HS-5 (cell line): ENCODE measurements at places on chromosomes 3 and 15.

- DNase-seq, result peak; percentile 83
Measured at GRCh38 chr3:57803647-57804081, 47.6 kb downstream of the SLMAP start.

GRCh38 chr3:149038322-149038721 lies 47.0 kb downstream of the GYG1 start:
- no peak for DNase-seq

DNA sequence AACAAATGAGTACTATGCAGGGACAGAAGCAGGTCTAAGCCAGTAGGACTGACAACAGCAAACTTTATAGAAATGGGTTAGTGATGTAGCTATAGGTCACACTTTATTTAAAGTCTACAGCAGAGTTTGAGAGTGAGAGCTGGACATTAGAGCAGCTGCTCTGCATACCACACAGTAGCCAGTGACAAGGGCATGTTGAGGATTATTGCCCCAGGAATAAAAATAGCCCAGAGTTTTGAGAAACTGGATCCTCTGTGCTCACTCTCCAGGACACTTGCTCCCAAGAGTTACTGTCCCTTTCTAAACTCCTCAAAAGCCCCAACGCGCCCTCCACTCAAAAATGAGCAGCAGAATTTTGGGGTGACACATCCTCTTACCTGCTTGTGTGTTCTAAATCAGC lies 21.1 kb downstream of the LRTM1 start:
- DNase-seq, result no peak

- DNase-seq, result no peak
Measured at GRCh38 chr15:42139596-42139995, 16.8 kb downstream of the PLA2G4F start.

- no peak for DNase-seq
Measured at GRCh38 chr3:14876921-14877333, 58.2 kb downstream of the FGD5 start.

DNA sequence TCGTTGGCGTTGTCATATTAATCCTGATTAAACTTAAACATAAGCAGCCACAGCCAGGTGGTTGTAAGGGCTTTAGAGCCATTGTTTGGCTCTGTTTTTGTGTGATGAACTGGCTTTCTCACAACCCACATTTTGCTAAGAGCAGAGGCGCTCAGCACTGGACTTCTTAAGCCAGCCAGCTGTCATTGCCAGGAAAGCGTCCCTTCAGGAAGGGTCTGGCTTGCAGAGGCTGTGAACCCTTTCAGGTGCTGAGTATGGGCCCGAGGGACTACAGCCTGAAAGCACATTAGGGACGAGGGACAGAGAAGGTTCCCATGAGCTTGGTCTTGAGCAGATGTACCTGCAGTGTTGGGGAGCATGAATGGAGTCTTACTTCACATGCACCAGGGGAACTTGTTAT lies 112.3 kb downstream of the CHCHD6 start:
- no peak for DNase-seq

- DNase-seq, result no peak
Measured at GRCh38 chr15:28117432-28117990, 18.4 kb upstream of the OCA2 start.

- DNase-seq, result no peak
Measured at GRCh38 chr3:12155828-12156227, 2.9 kb downstream of the TIMP4 start.

DNA sequence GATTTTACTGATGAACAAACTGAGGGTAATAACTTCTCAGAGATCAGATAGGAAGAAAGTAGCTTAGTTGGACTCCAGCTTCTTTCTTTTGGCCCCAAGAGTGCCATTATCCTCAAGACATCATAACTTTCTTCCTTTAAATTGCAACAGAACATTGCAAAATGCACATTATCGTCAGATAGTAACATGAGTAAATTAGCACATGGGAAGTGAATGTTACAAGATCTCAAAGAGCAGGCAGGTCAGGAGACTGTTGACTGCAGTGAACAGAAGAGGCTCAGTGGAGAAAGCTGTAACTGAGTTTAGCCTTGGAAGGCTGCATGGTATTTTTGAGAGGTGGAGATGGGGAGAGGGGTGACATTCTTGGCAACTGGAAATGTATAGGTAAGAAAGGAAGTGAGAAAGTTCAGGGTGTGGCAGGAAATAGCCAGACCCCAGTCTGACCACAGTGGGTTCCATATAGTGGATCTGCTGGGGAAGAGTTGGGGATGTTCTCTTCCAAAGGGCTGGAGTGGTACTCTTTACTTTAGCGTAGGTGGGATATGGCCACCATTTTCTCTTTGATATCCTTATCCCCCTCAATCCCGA lies 307.7 kb downstream of the RPLP1 start:
- DNase-seq, result no peak

DNA sequence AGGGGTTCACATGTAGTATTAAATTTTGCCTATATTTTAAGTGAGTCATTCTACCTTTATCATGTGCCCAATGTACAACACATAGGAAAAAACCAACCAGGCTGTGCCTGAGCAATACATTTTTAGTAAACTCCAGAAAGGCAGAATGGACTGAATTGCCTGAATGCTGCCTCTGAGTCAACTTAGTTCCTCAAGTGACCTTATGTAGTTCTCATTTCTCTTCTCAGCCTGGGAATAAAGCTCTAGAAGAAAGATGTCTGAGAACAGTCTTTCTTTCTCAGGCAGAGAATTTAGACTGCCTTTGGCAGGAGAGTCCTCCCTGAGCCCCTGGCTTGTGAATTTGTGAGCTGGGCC lies 13.0 kb downstream of the ST3GAL6 start:
- DNase-seq, result no peak

- no peak for DNase-seq
Measured at GRCh38 chr3:187406927-187407326, 38.7 kb downstream of the RTP4 start.

DNA sequence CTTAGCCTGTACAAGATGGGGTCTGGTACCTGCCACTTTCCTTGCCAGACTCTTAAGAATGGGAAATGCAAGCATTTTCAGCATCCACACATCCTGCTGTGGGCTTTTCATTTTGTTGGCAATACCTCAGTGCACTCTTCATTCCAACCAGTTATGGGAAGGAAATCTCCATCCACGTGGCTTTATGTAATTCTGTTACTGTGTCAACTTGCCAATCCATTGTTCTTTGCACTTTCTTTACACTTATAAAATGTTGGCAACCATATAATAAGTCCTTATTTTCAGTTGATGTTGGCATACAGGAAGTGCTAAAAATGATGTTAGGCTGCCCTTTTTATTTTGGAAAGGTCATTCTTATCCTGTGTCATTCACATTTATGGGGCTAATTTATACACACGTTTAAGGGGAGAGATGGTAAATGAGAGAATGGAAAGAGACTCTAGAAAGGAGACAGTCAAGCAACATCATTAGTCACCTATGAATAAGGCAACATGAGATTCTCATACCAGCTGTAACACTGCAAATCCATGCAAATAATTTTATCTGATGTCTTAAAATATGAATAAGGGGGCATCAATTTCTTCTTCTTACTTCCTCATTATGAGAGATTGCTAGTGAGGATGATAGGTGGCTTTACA lies 238.7 kb downstream of the CHST2 start:
- no peak for DNase-seq

DNA sequence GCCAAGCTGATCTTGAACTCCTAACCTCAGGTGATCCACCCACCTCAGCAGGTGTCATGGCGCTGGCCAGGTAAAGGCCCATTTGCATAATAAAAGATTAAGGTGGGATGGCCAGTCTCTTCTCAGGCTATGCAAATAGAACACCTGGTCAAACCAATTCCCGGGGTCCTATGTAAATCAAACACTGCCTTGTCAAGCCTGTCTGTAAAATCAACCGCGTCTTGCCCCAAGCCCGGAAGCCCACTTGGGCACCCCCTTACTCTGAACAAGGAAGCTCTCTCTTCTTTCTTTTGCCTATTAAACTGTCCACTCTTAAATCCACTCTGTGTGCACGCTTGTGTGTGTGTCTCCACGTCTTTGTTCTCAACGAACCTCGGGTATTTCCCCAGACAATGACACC lies 13.0 kb upstream of the POC1A start:
- no peak for DNase-seq

GRCh38 chr3:41288785-41289184 lies 89.5 kb downstream of the CTNNB1 start:
- DNase-seq, result no peak

DNA sequence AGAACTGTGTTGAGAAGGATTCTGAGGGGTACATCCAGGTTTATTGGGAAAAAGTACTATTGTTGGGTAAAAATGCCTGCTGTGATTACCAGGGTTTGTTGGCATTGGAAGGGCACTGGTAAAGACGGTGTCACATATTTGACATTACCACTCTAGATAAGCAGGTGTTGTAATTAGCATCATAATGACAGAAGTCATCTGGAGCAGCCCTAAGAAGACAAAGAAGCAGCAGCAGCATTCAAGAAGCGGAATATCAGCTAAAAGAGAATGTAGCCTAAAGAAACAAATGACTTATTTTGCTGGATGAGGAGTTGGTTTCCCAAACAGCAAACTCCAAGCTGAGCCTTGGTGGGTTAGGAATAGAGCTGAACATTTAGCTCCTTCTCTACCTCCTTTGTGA lies 30.5 kb upstream of the ZFAND6 start:
- no peak for DNase-seq

DNA sequence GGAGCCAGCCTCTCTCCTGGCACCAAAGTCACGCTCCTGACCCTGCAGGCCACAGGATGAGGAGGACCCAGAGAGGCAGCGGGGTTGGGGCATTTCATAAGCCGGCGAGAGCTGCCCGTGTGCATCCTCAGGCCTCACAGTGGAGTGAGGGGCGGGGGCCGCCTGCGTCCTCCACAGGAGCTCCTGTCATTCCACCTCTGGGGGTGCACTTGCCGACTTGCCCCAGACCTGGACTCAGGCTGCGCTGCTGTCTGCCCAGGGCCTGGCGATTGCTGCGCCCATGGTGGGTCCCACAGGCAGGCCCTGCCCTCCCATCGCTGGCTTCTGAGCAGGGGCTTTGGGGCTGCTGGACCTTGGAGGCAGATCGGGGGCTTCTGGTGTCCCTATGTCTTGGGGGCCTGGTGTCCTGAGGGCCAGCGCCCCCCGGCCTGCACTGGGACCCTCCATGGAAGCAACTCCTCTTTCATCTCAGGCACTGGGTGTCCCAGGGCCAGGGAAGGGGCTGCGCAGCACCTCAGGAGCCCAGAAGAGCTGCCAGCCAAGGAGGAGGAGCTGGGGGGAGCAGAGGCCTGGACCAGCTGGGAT lies 184.0 kb downstream of the GOLGA6L6 start:
- DNase-seq, result no peak

DNA sequence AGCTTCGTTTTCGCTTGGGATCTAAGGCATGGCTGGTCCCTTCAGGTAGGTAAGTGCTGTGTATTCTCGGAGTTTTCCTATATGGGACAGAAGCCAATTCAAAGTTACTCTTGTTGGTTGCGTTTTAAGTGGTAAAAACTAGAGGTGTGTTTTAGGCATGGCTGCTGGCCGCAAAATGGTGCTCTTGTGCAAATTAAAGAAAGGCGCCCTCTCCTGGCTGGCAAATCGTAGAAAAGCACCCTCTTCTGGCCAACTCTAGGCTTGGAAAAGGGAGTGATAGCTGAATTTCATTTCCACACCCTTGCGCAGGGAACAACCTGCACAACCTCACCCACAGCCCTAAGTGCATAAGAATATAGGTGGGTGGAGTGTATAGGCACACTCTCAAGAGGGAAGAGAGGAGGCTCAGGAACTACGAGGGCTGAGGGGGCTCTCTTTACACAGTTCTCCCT lies 23.5 kb downstream of the DRD3 start:
- no peak for DNase-seq

GRCh38 chr15:84588053-84588874 lies 12.5 kb upstream of the ZSCAN2 start:
- DNase-seq, result peak; percentile 45

DNA sequence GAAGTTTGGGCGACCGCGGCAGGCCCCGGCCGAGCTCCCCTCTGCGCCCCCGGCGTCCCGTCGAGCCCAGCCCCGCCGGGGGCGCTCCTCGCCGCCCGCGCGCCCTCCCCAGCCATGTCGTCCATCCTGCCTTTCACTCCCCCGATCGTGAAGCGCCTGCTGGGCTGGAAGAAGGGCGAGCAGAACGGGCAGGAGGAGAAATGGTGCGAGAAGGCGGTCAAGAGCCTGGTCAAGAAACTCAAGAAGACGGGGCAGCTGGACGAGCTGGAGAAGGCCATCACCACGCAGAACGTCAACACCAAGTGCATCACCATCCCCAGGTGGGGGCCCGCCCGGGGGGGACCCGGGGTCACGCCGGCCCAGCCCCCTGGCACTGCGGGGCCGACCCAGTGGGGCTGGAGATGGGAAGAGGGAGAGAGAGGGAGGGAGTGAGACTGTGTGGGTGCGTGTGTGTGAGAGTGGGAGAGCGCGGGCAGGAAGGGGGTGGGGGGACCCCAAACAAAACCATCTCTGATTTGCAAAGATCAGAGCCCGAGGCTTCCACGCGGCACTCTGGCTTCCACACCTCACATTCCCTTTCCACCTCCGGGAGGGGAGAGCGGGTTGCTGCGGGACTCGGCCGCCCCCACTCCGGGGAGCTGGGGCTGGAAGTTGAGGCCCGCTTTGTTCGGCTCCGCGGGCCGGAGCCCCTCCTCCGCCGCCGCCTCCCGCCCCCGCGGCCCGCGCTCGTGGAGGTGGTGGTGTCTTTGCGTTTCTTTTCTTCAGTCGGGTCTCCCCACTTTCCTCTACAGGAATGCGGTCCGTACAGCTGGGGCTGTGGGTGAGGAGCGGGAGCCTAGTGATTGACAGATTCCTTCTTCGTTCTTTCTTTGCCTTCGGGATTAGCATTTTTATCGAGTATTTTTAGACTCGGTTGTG lies 898 bp downstream of the SMAD3 start:
- DNase-seq, result no peak

- peak; percentile 19 for DNase-seq
Measured at GRCh38 chr3:148309390-148310035, 388.2 kb upstream of the AGTR1 start.

DNA sequence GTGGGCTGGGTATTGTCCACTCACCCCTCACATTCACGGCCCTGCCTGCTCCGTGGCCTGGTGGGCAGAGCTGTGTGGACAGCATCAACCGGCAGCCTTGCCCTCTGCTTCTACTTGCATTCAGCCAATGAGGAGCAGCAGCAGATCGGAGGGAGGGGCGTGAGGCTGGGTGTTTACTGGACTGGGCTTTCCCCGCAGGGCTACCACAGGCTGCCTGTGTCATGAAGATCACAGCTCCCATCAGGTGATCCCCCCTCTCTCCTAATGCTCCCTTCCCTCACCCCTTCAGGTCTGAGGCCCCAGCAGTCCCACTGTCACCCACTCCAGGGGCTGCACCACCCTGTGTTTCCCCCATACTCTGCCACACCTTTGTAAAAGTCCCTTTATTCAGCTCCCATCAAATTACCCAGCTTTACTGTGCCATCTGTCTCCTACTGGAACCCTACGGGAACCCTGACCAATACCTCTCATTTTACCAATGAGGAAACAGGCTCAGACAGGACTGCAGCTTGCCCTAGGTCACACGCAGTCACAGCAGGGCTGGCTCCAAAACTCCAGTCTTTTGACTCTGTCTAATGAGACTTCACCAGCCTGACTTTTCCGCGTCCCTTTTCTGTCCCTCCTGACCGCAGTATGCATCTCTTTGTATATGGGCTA lies 81.1 kb downstream of the MEGF11 start:
- no peak for DNase-seq

GRCh38 chr3:195448205-195448875 lies 5.5 kb upstream of the ACAP2 start:
- no peak for DNase-seq

- no peak for DNase-seq
Measured at GRCh38 chr15:49622561-49622960, 1.7 kb downstream of the DTWD1 start.
